Activated naive CD4-positive, alpha-beta T cell treated with Interleukin-2 at 50 U/mL for 16 hours (primary cell): ENCODE measurements at places on chromosomes 11 and 22.
A peak's percentile ranks its signal among the peaks of the same experiment; 100 is the strongest.

GRCh38 chr22:44099696-44100095 lies 75.6 kb downstream of the PARVB start:
- DNase-seq, result no peak

- no peak for DNase-seq
Measured at GRCh38 chr22:20867179-20868024, 8.6 kb downstream of the SNAP29 start.

DNA sequence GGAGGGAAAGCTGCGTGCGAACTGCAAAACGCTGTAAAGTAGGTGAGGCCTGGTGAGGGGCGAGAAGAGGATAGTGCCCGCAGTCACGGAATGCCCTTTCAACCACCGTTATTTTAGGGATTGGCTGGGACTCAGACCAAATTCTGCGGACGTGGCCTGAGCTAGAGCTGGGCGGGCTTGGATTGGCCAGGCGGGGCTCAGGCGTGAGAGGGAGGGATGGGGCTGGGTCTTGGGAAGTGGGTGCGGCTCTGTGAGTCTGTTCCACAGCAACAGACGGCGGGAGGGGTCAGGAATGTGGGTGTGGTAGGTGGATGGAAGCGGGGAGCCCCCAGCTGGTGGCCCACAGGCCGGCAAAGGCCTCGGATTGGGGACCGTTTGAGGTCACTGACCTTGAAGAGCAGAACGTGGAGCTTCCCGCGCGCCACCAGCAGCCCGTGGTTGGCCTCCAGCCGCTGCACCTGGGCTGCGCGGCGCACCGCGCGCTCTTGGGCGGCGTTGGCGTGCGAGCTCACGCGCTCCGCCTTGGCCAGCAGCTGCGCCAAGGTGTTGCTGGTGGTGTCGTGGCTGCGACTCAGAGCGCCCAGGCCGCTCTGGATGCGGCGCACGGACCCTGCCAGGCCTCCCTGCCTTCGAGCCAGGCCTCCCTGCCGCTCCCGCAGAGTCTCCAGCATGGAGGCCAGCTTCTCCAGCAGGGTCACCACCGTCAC lies 444 bp downstream of the CAVIN3 start:
- peak; percentile 23 for DNase-seq

DNA sequence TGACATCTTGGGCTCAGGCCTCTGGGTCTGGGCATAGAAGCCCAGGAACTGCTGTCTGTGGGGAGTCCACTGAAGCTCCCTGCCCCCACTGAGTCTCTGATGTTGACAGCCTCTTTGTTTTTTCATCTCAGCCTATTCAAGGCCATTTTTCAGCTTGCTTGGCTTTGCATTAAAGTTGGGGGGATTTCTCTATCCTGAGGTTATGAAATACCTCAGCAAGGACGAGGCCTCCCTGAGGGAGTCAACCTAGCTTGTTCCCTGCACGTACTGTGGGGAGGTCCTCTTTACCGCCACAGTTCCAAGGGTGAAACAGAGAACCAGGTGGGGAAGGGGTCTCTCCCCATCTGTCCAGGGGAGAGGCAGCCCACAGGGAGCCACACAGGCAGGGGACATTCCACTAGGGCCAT lies 8.4 kb downstream of the KCNQ1OT1 start:
- DNase-seq, result no peak

DNA sequence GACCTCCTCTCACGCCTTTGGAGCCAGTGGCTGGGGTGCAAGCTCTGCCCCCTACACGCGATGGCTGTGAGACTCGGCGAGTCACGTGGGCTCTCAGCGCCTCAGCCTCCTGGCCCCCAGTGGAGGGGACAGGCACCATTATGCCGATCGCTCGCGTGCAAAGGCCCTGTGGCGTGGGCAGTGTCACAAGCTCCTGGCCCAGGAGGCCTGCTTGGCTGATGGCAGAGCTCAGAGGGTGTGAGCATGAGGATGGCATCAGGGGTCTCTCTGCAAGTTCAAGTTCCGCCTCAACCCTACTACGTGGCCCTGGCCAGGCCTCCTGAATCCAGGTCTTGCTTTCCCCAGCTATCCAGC lies 90.8 kb upstream of the KCNQ1OT1 start:
- no peak for DNase-seq

DNA sequence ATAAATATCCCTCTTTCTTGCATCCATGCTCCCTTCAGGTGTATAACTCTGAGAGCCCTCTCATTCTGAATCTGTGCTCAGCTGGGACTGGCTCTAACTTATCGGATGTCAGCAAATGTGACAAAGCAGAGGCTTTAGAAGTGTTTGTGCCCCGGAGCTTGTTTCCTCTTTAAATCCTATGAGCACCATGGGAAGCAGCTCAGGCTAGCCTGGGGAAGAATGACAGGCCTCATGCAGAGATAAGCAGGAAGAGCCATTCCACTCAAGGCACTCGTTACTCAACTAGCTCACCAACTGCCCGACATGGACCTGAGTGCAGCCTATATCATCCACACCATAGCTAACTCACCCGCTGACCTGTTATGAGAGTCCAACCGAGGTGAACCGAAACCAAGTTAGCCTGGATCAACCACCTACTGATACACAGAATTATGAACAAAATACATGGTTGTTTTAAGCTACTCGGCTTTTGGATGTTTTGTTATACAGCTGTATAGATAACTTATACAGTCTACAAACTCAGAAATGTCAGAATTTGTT lies 990.7 kb downstream of the NTM start:
- no peak for DNase-seq

DNA sequence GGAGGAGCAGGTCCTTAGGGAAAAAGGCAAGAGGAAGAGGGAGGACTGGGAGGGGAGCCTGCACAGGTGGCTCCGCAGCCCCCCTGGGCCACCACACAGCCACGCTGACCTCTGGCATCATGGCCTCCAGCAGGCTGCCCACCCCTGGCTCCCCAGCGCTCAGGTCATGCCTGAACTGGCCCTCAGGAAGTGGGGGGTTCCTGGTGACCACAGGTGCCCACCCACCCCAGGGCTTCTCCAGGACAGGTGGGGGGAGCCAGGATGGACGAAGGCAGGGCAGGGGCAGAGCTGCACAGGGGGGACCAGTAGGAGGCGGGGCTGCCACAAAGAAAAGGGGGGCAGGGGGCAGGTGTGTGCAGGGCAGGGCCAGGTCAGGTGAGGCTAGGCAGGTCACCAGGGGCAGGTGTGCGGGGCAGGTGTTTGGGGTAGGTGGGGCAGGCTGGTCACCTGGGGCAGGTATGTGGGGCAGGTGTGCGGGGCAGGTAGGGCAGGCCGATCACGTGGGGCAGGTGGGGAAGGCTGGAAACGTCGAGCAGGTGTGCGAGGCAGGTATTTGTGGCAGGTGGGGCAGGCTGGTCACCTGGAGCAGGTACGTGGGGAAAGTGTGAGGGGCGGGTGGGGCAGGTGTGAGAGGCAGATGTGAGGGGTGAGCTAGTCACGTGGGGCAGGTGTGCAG lies 997 bp downstream of the DEAF1 start:
- DNase-seq, result no peak

DNA sequence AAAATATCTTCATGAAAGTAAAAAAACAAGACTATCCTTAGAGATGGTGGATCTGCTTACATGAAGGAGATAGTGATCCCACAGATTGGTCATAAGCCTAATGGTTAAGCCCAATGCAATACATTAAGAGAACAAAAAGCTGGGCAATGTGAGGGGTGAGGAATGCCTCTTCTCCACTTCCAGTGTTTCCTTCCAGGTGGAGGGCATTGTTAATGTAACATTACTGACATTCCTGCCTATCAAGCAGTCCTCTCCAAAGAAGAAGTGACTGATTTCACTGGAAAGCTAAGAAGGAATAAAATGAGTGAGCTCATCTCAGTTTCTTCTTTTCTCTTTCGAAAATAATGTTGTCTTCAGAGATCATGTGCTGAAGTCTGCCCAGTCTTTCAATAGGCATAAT lies 207.8 kb downstream of the RAB38 start:
- no peak for DNase-seq

- no peak for DNase-seq
Measured at GRCh38 chr11:110092111-110092514, 1.1 kb upstream of the ZC3H12C start.

GRCh38 chr11:116869610-116870009 lies 32.2 kb upstream of the APOA1 start:
- no peak for DNase-seq

DNA sequence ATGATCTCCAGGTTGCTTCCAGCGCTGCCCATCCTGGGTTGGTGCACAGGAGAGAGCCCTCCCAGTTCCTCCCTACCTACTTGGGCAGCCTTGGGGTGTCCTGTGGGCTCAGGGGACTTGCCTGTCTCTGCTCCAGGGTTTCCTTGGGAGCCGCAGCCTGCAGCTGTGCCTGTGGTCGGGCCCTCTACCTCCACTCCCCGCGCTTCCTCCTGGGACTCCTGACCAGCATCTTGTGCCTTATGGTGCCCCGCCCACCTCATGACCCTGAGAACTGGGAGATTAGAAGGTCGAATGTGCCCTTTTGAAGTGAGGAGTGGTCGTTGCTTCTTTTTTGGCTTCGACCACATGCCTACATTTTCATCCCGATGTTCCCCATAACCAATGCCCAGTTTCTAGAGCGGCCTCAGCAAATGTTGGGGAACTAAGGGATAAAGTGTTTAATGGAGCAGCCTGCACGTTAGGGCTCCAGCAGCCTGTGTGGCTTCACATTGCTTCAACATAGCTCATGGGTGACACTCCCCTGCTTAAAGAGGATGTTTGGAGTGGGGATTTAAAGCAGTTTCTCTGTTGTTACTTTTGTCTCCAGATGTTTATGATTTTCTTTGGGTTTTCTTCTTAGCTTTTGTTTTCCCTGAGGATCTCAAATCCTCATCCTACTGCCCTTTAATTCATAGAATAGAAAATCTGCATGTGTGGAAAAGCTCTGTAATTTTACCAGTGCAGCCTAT lies 248.8 kb downstream of the TBC1D22A start:
- no peak for DNase-seq

- no peak for DNase-seq
Measured at GRCh38 chr11:121936781-121937447, 179.1 kb downstream of the BLID start.

DNA sequence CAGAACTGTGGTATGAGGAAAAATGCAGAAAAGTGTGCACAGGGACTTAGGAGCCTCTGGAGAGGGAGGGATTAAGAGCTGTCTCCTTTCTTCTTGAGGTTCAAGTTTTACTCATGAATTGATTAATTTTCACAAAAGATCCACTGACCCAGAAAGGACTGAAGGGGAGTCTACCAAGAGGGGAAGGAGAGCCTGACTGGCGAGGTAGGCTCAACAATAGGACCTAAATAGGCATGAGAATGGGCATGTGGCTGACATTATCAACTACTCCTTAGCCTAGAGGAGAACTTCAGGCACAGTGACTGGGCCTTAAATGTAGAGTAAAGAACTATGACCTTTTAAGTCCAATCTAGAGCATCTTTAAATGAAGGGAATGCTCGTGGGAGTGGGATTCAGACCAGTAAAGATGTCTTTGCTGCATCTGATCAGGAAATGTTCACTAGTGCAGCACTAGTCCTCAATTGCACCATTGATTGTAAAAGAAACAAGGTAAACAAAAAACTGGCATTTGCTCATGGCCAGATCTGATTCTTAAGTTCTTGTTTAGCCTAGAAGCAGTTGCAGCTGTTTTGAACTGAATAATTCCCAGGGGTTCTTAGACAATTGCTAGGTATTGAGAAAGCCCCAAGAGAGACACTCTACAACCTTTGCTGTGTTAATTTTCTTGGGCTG lies 135.6 kb downstream of the RAB38 start:
- DNase-seq, result no peak

DNA sequence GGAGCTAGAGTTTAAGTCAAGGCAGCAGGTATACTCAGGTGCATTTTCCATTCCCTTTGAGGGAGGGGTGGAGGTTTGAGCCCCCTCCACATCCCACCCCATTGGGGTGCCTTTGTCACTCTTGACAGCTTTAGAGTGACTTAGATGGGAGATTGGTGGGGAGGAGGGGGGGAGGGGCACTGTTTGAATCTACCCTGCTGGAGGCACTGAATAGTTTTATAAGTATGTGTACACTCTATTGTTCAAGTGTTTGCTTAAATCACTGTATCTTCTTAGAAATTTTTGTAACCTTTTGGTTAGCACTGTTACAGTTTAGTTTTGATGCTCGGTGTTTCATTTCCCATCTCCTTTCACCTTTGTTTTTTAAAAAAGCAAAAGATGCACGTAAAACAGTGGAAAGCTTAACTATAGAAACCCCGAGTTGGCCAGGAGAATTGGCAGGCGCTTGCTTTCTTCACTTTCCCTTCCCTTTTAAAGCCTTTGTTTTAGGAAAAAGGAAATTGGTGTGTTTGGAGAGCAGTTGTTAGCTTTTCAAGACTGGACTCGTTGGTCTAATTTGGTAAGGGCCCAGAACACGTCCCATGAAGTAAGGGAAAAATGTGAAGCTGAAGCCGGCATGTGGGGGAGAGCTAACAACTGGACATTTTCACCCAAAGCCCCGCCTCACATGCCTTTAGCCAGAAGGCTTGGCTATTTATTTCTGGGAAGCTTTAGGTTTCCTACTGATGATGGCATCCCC lies 42.8 kb downstream of the TNRC6B start:
- no peak for DNase-seq

- no peak for DNase-seq
Measured at GRCh38 chr11:73480677-73481076, 104.5 kb downstream of the RELT start.

DNA sequence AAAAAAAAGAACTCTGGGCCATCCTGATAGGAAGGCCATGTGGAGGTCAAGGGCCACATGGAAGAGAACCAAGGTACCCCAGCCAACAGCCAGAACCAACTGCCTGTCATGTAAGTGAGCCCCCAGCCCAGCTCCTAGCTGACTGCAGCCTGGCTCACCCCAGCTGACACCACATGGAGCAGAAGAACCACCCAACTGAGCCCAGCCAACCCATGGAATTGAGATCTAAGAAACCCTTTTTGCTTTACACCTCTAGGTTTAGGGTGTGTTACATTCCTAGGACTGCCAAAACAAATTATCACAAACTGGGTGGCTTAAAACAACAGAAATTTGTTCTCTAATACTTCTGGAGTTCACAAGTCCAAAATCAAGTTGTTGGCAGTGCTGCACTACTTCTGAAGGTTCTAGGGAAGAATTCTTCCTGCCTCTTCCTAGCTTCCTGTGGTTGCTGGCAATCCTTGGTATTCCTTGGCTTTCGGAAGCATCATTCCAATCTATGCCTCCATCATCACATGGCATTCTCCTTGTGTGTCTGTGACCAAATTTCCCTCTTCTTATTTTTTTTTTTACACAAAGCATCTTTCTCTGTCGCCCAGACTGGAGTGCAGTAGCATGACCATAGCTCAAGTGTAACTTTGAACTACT lies 4.4 kb downstream of the C11orf86 start:
- DNase-seq, result no peak

DNA sequence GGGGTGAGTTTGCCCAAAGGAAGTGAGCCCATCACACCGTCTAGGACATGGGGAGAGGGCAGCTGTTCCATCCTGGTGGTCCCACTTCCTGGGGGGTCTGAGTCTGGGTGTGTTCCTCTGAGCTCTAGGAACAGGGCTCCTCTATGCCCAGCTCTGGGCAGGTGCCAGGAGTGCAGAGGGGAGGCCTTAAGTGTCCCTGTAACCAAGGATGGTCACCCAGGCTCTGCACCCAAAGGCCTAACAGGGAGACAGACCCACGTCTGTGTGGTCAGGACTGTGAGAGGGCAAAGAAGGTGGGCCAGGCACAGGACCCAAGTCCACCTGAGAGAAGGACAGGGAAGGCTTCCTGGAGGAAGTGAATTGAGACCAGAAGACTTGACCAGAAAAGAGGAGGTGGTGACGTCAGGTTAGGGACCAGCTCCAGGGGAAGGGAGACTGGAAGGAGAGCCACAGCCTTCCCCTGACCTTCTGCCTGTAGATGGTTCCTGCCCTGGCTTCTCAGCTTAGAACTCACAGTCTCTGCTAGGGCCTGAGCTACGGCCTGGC lies 11.3 kb upstream of the TCF20 start:
- no peak for DNase-seq

GRCh38 chr11:27795955-27796861 lies 96.0 kb upstream of the BDNF start:
- DNase-seq, result no peak
